ENCODE measurements at places on chromosomes 1 and 21.

GRCh38 chr1:183912265-183912886, 107.5 kb downstream of the RGL1 start:
- no peak for DNase-seq

GRCh38 chr1:112388436-112388835, 7.6 kb upstream of the CTTNBP2NL start:
- no peak for DNase-seq

GRCh38 chr1:91672601-91673161, 172.0 kb downstream of the CDC7 start:
- DNase-seq = no peak

- no peak for DNase-seq
Measured at GRCh38 chr1:213060836-213061235, 9.8 kb downstream of the RPS6KC1 start.

DNA sequence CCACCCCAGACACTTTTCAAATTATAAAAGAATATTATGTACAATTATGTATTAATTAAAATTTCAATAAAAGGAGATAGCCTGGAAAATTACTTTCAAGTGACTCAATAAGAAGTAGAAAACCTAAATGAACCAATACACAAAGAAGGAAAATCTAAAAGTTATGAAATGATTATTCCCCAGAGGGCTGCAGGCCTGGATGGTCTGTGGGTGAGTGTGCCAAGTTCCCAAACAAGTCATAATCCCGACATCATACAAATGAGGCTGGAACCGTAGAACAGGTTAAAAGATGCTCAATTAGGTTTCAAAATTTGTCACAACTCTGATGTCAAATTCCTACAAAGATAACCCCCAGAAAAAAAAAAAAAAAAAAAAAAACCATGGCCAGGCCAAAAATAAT, 12.7 kb downstream of the SPATC1L start:
- no peak for DNase-seq

GRCh38 chr1:30277415-30277814, 446.0 kb downstream of the MATN1 start:
- DNase-seq = no peak

DNA sequence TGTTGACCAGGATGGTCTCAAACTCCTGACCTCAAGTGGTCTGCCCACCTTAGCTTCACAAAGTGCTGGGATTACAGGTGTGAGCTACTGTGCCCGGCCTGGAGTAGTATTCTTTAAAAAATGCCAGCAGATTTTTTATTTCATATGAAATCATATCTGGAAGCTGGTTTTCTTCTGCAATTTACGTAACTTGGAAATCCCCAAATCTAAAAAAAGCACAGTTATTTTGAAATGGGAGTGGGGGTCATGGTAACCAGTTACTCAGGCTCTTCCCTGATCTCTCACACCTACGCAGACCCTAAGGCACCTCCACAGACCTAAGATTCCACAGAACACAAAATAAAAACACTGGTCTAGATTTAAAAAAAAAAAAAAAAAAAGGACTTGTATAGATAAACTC, 219.8 kb downstream of the DAB1 start:
- DNase-seq = no peak

DNA sequence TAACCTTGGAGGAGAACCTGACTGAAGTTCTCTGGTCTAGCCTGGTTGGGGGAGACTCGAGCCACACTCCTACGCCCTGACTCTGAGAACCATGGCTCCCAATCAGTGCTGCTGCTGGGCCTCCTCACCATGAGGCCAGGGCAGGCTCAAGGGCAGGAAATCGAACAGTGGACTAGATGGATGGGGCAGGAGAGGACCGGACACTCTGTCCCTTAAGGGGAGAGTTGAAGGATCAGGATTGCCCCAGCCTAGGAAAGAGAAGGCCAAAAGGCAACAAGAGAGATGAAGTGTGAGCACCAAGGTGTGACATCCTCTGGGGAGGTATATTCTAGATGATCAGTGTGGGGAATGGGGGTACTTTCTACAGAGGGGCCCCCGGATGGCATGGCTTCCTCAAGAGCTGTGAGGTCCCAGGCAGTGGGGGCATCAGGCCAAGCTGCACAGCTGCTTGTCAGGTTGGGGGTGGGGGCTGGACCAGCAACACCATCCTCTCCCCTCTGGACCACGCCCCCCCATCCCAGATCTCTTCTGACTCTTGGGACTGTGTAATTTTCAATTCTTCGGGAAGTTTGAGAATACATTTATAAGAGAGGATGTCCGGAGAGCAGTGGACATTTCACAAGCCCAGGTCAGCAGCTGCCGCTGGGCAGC, 34.0 kb downstream of the MX1 start:
- DNase-seq = no peak
